ENCODE measurements at places on chromosomes 7 and 10.

DNA sequence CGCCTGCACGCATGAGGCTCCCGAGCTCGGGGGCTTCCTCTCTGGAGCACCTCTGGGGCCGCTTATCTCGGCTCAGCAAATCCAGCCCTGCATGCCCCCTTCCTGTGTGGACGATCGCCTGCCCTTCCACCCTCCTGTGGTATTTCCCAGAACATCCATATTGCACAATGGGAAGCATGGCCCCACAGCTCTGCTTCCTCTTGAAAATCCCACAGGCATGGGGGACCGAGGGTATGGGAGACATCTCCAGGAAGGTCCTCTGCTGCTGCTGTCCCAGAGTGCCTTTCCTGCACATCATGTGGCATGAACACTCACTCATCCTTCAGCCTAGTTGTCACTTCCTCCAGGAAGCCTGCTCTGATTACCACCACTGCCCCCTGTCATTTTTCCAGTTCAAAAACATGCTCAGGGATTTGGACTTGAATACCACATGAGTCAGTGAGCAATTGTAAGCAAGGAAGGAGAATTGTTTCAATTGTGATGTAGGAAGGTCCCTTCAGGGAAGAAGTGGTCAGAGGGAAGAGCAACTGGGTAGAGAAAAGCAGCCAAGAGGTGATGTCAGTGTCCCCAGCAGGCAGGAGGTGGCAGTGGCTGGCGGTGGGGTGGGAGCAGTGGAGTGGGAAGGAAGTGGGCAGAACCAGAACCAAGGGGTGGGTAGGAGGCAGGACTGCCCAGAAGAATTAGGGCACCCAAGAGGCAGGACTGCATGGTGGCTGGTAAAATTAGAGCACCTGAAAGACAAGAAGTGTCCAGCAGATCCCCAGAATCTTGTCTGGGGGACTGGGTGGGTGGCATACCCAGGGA lies 67.5 kb upstream of the ZMIZ1 start:
- no peak for DNase-seq

GRCh38 chr10:23155169-23155568 lies 36.9 kb upstream of the PTF1A start:
- DNase-seq: peak; percentile 20

GRCh38 chr10:7810443-7810842 lies 7.9 kb upstream of the TAF3 start:
- DNase-seq: no peak

GRCh38 chr7:86961686-86962085 lies 97.8 kb downstream of the ELAPOR2 start:
- DNase-seq: no peak

DNA sequence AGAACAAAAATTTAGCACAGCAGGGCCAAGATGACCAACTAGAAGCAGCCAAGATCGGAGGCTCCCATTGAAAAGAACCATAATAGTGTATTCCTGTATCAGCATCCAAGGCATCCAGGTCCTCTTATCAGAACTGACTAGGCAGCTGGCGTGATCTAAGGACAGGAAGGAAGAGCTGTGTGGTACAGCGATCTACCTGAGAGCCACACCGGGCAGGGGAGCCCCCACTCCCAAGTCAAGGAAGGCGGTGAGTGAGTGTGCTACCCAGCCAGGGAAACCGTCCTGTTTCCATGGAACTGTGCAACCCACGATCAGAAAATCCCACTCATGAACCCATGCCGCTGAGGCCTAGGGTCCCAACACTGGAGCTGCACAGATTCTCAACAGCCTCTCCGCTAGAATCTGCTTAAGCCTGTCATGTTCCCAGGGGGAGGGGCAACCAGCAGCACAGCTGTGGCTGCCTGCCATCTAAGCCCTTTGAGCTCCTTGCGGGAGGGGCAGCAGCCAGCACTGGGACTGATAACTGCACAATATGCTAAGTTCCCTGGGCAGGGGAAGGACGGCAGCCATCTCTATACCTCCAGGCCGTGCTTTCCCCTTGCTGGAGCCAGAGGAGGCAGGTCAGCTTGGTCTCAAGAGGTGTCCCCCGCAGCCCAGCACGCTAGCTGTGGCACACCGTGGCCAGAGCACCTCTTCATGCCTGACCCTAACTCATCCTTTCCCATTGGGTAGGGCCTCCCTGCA lies 213.0 kb upstream of the SMIM30 start:
- DNase-seq: no peak

GRCh38 chr7:128381161-128381821 lies 19.8 kb upstream of the PRRT4 start:
- DNase-seq: no peak

- DNase-seq: no peak
These were observed 54.6 kb downstream of the HACD1 start for GRCh38 chr10:17562614-17563013.

DNA sequence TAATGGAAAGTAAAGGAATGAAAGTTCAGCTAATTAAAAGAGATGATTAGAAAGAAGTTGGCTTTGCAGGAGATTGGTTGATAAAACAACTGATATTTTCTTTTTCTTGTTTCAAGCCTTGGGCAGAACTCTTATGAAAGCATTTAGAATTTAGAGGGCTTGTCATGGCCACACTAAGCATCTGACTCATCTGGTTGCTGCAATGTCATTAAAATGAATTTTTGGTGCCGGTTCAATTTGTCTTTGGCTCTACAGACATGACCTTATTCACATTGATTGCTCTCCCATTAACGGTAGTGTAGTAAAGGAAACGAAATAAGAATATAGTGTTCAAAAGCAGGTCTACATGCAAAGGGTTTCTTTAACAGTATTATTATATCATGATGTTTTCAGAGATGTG lies 1012.4 kb upstream of the C7orf33 start:
- no peak for DNase-seq

DNA sequence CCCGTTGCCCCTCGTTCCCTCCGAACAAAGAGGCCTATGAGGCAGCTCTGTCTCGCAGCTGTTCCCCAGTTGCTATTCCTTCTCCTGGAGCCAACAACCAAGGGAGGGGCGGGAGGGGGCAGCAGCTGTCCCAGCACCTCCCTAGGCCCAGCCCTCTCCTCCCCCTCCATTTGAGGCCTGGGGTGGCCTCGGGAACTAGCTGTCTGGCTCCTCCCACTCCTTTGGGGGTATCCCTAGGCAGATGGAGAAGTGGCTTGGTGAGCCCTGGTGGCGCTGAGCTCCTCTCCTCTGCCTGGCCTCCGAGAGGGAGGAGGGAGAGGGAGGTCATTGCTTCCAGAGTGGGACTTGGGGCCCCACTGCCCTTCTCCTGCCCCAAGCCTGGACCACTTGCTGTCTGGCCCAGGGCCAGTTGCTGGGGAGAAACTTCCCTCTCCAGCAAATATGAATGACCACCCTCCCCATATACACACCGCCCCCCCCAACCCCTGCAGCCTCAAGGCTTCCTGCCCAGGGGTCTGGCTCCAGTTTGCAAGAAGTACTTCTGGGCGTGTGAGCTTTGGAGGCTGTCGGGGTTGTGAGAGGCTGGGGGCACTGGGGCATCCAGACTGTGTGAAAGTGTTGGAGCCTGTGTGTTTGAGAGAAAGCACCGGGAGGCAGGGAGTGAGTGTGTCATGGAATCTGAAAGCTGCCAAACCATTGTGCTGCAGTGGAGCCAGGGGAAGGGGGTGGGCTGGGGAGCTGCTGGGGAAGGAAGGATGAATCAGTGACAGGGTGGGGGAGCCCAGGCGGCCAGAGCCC lies 3.1 kb downstream of the FLNC start:
- DNase-seq: no peak

GRCh38 chr7:45711161-45711490 lies 137.0 kb downstream of the ADCY1 start:
- DNase-seq: no peak

DNA sequence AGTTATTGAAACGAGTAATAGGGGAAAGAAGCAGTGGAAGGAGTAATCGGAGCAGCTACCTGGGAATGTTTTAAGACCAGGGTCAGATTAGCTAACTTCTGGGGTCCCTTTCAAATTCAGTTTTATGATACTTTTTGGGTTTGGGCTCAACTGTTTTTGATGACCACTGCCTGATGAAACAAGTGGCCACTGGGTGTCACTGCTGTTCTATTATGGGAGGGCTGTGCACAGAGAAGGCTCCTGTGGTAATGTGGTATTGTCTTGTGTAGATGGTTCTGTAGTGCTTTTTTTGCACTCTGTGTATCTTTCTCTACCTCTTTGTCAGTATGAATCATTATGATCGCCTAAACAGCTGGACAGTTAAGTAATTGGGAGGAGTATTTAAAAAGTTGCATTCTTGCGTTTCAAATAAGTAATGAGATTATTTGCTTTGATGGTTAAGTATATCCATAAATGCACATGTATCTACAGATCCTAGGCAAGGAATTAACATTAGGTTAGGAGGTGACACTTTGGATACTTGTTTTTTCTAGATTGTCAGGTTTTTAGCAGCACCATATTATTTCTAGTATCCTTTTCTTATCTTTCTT lies 128.4 kb downstream of the ABCA13 start:
- no peak for DNase-seq

- DNase-seq: no peak
These were observed 8.5 kb upstream of the CSTF2T start for GRCh38 chr10:51707821-51708424.

DNA sequence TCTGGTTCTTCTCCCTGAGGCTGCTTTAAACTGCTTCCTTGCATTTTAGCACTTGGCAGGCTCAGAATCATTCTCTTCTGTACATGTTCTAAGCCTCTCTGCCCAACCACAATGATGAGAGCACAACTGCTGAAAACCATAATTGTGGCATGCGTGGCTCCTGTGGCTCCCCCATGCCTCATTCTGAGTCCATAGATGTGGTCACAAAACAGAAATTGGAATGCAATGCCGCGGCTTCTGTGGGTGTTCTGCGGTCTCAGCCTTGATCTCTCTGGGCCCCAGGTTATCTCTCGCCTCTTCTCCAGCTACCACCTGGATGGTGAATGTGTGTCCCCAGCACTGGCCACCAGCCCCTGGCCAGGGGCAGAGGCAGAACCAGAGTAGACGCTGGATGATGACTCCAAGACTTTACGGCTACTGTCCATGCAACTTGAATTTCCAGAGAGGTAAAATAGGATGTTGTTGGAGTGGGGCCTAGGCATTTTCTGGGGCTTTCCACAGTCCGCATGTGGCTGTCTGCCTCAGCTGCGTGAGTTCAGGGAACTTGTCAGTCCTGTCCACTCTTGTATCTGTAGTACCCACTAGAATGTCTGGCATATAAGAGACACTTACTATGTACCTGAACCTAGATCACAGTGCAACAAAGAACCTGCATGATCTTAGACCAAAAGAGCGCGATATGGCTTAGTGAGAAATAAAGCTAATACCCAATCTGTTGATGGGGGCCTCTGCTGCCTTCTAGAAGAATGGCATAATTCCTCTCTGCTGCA lies 52.4 kb upstream of the ADRB1 start:
- DNase-seq: no peak

GRCh38 chr10:27745732-27746396 lies at the start of gene MKX:
MKX (minus strand) TSS chr10:27745819; CDS start chr10:27743415, 2,404 bp downstream.
- DNase-seq: no peak

DNA sequence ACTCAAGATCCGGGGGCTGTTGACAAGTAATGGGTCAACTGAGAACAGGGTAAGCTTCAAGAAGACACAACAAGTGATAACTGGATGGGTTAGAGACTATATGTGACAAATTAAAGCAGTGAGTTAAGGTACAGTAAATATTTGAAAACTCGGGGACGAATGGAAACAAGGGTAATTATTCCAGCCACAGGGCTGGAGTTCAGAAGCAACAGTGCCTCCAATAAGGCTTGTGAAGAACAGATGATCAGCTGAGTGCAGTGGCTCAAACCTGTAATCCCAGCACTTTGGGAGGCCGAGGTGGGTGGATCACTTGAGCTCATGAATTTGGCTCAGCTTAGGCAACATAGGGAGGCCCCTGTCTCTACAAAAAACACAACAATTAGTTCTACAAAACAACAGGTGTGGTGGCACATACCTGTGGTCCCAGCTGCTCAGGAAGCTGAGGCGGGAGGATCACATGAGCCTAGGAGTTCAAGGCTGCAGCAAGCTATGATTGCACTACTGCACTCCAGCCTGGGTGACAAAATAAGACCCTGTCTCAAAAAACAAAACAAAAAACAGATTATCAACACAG lies 20.5 kb upstream of the DLD start:
- DNase-seq: no peak

DNA sequence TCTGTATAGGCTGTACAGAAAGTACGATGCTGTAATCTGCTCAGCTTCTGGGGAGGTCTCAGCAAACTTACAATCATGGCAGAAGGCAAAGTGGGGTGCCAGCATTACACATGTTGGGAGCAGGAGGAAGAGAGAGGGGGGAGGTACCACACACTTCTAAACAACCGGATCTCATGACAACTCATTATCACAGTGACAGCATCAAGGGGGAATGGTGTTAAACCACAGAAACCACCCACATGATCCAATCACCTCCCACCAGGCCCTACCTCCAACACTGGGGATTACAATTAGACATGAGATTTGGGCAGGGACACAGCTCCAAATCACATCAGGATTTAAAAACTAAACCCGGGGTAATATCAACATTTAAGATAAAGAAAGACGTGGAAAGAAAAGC lies 468.8 kb upstream of the AUTS2 start:
- DNase-seq: no peak

- DNase-seq: no peak
These were observed 41.9 kb upstream of the PSMG3 start for GRCh38 chr7:1611708-1612241.

GRCh38 chr7:77327067-77327931 lies 88.8 kb downstream of the GSAP start:
- no peak for DNase-seq

- no peak for DNase-seq
These were observed 126.9 kb upstream of the BTBD16 start for GRCh38 chr10:122144199-122144598.

DNA sequence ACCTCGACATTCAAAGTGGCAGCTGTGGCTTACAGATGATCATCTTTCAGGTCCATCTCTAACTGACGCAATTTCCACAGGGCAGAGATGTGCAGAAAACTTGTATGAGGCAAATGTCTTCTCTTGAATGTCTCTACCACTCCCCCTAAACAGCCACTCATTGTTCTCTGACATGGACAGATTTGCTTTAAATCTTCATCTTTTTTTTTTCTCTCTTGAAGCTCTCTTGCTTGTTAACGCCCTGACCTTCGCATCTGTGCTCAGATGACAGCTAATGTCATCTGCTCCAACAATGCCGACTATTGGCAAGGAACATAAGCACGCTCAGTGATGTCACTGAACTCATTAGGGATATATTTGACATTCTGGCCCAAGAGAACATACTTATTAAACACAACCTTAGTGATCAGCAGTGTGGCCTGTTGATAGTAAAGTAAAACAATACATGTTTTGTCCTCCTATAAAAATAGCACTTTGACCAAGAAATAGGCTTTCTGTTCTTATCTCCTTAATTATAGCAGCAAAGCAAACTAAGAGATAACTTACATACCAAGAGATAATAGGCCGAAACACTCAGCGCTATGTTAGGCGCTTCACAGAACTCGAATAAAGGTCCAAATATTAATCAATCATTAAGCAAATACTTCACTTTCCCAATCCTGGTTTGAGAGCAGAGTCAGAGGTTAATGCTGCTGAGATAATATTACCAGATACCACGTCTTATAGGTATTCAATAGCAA lies 583.5 kb downstream of the PARD3 start:
- DNase-seq: no peak

GRCh38 chr10:132932461-132933307 lies 9.7 kb downstream of the CFAP46 start:
- DNase-seq: no peak

GRCh38 chr7:2613931-2614600 lies 17.7 kb upstream of the TTYH3 start:
- DNase-seq: no peak

GRCh38 chr7:7533831-7534430 lies 1.7 kb downstream of the COL28A1 start:
- no peak for DNase-seq

GRCh38 chr7:91436655-91437054 lies 172.4 kb downstream of the FZD1 start:
- peak; percentile 96 for DNase-seq

Measured in NCI-H1436 treated with DMSO at 0.1 percent for 48 hours (cell line).